Substantia nigra (tissue), 51 donors: ENCODE measurements at places on chromosomes 12 and 14.

- no peak for DNase-seq
These were observed 823.2 kb downstream of the SLC6A15 start for GRCh38 chr12:84089356-84089755.

GRCh38 chr12:7064516-7064915 lies 4.0 kb downstream of the C1S start:
- no peak for DNase-seq

DNA sequence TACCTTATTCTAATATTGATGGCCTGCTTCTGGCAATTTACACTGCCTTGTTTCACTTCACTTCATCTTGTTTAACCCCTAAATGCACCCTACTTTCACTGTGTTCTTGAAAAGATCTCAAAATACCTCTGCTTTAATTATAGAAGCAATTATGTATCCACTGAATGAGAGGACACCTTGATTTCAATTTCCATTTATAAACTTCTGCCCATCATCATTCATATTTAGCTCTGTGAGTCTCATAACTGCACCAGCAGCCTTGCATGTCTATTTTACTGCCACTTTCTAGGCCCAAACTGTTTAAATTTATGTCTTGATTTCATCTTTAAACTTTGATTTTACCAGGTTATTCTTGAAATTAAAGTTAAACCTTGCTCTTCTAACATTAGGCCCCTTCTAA lies 7.1 kb upstream of the DNAAF2 start:
- DNase-seq: no peak

DNA sequence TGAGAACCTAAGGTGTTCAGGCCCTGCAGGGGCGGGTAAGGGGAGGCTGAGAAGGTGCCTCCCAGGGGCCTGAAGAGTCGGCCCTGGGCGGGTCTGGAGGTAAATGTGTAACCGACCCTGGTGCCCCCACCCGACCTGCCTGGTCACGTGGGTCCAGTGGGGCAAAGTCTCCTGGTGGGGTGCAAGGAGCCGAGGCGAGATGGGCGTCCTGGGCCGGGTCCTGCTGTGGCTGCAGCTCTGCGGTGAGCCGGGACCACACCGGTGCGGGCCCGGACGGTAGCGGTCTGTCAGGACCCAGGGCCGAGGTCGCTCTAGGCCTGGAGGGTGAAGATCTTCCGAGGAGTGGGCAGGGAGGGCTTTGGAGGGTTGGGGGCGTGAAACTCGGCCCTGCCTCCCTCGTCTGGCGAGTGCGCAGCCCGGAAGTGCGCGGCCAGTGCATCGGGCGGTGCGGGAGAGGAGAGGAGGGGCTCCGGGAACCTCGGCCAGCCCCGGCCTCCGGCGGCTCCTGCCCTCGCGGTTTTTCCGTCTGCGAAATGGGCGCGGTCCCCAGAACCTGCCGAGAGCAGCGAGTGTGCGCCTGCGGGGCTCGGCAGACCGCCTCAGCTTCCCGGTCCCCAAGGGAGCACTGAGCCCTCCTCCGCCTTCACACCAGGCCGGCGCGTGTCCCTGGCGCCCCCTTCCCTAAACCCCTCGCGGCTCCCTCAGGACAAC lies at the start of gene AMN:
Gene AMN (plus strand): TSS at position 174 of the 711 bp plus-strand sequence. CDS start 26 bp downstream, at position 200.
- no peak for DNase-seq

GRCh38 chr12:15620741-15621539 lies 168.2 kb downstream of the EPS8 start:
- no peak for DNase-seq

DNA sequence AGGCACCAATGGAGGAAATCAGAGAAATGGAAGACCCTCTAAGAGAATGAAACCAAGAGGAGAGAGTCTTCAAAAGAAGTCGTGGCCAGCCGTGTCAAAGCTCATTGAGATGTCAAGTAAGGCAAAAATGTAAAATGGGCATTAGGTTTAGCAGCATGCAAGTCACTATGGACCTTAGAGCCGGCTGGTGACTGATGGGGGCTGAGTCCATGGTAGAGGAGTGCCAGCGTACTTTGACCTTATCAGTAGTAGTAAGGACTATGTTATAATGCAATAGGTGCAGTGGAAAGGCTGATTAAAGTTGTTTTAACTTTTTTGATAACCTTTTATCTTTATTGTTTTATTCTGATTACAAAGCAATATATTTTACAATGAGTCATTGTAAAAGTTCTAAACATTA lies 66.5 kb downstream of the ANO6 start:
- no peak for DNase-seq

- no peak for DNase-seq
These were observed 8.6 kb downstream of the ASB2 start for GRCh38 chr14:93967637-93968250.
